KBM-7 (cell line): ENCODE measurements at places on chromosomes 5 and 9.

DNA sequence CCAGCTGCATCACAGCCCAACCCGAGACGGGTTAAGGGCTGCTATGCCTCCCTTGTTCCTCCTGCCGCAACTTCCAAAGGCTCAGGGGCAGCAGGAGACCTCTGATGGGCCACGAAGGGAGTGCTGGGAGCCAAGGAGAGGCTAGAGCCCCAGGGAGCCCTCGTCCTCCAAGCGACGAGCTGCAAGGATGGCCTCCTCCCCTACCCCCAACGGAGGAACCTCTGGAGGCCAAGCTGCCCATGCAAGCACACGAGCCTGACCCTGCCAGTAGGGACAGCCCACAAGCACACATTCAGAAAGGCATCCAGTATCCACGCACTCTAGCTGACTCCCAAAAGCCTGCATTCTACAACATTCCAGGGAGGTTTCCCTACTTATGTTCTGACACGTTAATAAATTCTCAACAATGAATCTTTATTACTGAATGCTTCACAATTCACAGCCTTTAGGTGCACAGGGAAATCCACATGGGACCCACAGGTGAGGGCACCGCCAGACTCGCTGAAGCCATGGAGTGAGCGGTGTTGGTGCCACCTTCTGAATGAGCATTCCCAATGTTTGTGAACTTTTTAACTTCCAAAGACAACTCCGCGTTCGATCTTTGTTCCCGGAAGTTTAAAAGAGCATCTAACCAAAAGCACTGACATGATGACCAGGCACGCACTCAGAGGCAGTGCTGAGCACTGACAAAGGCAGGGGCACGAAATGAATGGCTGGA, 28.7 kb downstream of the IPPK start:
- DNase-seq: no peak

GRCh38 chr5:65142016-65142415, 339.7 kb downstream of the ADAMTS6 start:
- DNase-seq: no peak

DNA sequence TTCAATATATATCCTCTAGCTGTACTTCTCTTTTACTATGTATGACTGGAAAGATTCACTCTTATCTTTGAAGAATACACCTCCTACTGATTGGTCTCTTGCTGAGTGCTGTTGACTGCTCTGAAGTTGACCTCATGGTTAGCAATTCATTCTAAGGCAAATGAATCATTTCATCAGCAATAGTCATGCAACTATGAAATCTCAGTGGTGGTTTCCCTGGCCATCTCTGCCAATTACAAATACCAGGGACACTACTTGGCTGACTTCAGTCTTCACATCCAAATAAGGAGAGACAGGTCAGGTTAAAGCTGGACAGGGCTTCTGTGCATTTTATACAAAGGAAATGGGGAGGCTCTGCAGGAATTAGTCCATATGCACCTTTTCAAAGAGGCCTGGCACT, 333.5 kb upstream of the ACTBL2 start:
- no peak for DNase-seq

GRCh38 chr5:124733329-124733650, 13.1 kb downstream of the ZNF608 start:
- no peak for DNase-seq

DNA sequence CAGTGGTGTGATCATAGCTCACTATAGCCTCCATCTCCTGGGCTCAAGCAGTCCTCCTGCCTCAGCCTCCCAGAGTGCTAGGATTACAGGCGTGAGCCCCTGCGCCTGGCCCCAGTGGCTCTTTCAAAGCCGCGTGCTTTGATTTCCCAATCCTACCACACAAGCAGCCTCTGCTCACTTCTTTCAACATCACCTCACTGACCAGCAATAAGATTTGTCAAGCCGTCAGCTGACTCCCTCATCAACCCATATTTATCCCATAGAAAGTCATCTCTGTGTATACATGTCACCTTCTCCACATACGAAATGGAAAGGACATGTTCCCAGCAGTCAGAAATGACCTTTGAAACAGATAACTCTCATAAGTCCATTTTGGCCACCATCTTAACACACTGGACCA, 26.0 kb downstream of the SLC31A2 start:
- DNase-seq: no peak

- no peak for DNase-seq
Observed at GRCh38 chr9:134502809-134503211, 138.8 kb upstream of the COL5A1 start.

DNA sequence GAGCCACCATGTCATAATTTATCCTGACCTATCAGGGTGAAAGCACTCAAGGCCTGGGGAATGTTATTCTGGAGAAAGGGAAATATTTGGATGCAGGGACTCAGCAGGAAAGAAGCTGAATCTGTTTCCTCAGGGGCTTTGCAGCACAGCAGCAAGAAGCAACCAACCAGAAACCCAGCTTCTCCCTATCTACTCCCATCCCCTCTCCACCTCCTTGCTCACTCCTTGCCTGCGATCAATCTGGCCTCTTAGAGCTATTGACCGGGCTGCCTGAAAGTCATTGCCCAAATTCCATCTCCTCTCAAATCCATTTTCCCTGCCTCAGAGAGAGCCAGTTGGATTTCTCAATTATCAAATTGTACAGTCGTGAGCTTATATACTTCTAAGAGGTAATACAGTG, 542.0 kb upstream of the TRPC7 start:
- no peak for DNase-seq

DNA sequence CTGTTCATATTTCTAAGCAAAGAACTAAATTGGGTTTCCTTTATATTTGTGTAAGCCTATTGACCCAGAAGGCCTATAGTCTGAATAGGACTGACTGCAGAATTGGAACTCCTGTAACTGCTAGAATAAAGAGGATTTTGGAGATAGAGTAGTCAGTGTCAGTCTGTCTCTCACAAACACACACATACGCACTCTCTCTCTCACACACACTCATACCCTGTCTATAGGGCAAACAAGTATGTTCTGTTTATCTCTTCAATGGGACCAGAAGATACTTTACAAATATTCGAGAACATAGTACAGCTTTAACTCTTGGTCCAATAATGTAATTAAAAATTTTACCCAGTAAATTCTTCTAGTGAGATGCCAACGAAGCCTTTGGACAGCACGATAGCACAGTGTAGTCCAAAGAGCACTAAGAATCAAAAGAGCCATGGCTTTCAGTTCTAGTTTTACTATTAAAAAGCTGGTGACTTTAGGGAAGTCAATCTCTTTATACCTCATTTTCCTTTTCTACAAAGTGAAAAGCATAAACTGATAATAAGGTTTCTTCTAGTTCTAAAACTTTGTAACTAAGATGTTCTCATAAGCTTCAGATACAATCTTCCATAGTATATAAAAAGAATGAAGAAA, 19.3 kb downstream of the ABHD17B start:
- no peak for DNase-seq

GRCh38 chr9:108109927-108110690, 620.5 kb upstream of the KLF4 start:
- no peak for DNase-seq

- no peak for DNase-seq
Observed at GRCh38 chr5:163276466-163276865, 160.9 kb upstream of the CCNG1 start.

DNA sequence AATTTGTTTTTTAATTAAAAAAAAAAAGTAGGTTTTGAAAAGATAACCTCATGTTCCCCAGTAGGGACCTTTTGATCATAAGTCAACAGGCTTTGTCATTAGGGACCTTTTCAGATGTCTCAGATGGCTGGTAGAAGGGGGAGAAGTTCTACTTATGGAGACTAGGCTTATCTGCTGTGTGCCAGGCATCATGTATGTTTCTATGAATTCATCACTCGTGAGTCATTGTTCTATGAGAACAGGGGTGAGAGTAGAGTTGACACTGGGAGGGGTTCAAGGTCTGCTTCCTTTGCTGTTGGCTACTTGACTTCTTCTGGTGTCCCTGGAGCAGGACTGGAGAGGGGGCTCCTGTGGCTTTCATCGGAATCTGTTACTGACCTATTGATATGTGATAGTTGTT, 138.8 kb downstream of the KDM4C start:
- no peak for DNase-seq

DNA sequence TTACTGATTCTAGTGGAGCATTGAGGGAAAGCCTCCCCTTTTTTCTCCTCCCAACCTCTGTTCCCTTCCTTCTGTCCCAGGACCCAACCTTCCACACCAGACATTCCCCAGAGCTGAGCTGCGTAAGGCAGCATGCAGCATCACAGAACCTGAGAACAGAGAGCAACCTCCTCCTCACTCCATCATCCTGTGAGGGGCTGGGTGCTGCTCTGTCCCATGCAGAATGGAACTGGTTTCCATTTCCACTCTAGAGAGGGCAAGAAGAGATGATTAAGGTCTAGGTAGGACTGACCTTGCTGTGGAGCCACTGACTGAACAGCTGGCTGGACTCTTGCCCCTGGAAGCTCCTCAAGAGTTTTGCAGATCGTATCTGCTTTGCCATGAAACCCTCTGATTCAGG, 30.1 kb upstream of the IL7R start:
- no peak for DNase-seq

- no peak for DNase-seq
Observed at GRCh38 chr9:117405950-117406705, 8.7 kb downstream of the ASTN2 start.

- no peak for DNase-seq
Observed at GRCh38 chr5:90112033-90112692, 297.4 kb downstream of the CETN3 start.

- no peak for DNase-seq
Observed at GRCh38 chr5:148873690-148874485, 47.5 kb downstream of the ADRB2 start.

DNA sequence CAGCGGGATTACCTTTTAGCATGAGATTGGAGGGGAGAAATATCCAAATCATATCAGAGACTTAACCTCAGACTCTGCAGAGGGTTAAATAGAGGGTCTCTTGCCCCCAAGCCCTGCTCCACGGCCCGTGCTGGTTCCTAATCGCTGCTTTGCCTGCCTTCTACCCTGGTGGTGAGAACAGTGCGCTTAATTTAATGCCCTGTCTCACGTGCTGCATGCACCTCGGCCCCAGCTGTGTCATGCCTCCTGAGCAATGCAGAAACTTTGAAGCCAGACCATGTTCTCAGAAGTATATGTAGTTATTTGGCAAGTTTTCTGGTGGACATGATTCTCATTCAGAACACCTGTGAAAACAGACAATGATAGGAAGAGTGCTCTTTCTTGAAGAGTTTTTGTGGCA, 1.4 kb downstream of the OTULIN start:
- peak; percentile 40 for DNase-seq

- DNase-seq: peak; percentile 41
Observed at GRCh38 chr5:139652788-139653241, 4.7 kb downstream of the CXXC5 start.

GRCh38 chr5:84885485-84886258, 501.0 kb upstream of the EDIL3 start:
- DNase-seq: no peak

DNA sequence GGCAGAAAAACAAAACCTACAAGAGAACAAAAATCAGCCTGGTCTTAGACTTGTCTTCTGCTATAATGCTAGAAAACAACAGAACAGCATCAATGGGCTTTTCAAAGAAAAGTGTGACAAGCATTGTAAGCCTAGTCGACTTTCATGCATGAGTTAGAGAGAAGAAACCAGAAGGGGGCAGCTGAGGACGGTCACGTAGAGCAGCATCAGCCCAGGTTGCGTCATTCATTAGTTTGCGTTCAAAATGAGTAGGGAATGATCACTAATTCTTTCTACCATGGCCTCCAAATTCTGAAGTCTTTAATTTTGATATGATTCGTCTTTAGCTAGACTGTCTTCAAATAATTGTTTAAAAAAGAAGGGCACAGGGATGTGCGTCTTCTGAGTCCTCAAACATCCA, 4.7 kb upstream of the ISCA1 start:
- DNase-seq: peak; percentile 51
